Right ventricle myocardium superior (tissue), 1 donor: ENCODE measurements at places on chromosomes 11 and 22.
A peak's percentile ranks its signal among the peaks of the same experiment; 100 is the strongest.

DNA sequence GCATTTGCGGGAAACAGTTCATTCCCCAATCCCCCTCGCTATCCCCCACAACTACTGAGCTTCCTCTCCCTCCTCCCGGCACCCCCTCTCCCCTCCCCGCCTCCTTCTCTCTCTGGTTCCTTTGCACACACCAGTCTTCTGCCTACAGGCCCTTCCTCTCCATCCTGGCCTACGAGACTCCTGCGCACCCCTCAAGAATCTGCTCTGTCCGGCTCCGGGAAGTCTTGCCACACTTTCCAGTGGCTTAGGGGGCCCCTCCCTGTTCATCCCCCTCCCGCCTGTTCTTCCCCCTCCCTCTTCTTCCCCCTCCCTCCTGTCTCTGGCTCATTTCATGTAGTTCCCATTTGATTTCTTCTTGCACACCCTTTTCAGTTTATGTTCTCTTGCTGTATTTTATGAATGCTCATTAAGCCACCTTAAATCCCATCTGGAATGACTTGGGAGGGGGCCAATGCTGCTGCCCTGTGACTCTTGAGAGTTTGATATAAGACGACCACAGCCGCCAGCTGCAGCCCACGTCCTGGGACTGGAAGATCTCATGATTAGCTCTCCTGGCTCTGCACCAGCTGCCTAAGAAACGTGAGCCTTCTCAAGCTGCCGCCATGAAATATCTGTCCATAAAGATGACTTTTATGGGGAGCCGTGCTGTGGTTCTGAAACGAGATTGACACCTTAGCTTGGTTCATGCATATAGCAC lies 50.9 kb downstream of the RPS6KA4 start:
- no peak for DNase-seq

GRCh38 chr11:114784216-114784615 lies 105.9 kb downstream of the NXPE2 start:
- DNase-seq = no peak

GRCh38 chr22:26937213-26937612 lies 279.8 kb downstream of the MIAT start:
- DNase-seq = no peak

DNA sequence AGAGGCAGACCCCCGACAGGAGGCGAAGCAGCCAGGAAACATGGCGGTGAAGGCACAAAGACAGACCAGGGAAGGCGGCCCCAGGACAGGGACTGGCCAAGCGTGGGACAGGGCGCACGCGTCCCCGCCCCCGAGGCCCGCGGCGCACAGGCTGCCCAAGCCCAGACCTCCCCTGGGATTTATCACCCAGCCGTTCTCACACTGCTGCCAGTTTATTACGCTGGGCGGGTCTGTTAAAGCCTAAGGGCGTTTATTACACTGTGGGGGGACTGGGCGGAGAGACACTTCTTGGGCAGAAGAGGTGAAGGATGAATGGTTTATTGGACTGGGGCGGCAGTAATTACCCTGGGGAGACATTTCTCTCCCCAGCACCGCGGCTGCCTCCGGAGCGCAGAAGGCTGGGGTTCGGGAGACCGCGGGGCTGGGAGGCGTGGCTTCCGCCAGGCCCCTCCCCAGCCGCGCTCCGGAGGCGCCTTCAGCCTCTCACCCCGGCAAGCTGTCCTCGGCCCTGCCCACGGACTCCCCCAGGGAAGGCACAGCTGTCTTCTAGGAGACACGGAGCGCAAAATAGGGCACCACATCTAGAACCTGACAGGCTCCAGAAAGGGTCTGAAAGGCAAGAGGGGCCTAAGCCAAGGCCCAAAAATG lies 47.1 kb downstream of the SLC22A12 start:
- no peak for DNase-seq

DNA sequence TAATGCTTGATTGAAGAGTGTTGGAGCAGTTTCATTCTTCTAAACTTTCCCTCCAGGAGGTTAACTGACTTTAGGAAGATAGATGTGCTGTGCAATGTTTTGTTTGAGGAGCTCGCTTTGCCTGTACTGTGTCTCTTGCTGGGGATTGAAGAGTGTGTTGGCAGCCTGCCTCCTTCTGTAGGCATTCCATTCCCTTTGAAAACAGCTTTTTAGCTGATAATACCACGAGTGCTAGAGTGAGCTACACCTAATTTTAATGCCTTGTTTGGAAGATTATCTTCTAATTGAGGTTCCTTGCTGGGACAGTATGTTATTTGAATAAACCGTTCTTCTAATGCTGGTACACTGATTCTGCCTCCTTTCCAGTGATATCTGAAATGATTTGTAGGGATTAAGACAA lies 7.2 kb downstream of the DDX10 start:
- no peak for DNase-seq

DNA sequence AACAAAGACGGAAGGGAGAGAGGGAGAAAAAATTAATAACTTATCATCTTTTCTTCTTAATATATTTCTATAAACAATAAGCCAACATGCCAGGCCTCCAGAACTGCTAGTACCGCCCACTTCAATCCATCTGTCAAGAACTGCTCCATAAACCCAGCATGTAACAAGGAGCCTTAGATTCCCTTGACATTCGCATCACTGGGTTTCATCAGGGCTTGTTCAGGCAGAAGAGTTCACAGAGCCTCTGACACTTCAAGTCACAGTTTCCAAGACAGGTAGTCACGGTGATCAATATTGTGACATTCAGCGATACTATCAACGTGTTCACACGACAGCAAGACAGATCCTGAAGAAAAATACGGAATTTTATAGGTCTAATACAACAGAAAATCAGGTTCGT lies 61.7 kb downstream of the LARGE2 start:
- DNase-seq = no peak

DNA sequence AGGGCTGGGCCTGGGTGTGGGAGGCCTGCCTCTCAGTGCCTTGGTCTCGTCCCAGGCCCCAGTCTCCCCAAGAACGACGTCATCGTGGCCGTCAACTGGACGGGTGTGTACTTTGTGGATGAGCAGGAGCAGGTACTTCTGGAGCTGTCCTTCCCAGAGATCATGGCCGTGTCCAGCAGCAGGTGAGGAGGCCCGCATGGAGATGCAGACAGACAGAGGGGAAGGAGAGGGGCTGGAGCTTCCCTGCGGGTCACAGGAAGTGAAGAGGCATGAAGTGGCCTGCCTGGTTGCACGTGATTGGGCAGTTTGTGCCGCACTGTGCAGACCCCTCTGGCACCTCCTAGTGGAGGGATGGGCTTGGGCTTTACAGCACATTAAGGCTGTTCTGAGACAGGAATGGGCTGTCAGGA lies 70.4 kb downstream of the MYO7A start:
- peak; percentile 27 for DNase-seq

DNA sequence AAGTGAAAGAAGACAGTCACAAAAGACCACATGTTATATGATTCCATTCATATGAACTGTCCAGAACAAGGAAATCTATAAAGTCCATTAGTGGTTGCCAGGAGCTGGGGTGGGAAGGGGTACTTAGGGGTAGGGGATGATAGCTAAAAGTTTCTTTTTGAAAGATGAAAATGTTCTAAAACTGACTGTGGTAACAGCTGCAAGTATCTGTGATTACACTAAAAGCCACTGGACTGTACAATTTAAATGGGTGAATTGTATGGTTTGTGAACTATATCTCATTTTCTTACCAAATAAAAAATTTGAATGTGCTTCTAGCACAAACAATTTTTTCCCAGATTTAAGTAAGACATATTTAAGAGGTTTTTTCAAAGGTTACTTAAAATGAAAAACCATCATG lies 22.1 kb downstream of the CHKA start:
- DNase-seq = no peak

GRCh38 chr11:11122749-11123148 lies 230.3 kb downstream of the CSNK2A3 start:
- DNase-seq = no peak

- DNase-seq = no peak
These were observed 75.8 kb downstream of the GAB2 start for GRCh38 chr11:78341841-78342240.

- no peak for DNase-seq
These were observed 11.9 kb upstream of the RASSF10 start for GRCh38 chr11:12997168-12997567.

DNA sequence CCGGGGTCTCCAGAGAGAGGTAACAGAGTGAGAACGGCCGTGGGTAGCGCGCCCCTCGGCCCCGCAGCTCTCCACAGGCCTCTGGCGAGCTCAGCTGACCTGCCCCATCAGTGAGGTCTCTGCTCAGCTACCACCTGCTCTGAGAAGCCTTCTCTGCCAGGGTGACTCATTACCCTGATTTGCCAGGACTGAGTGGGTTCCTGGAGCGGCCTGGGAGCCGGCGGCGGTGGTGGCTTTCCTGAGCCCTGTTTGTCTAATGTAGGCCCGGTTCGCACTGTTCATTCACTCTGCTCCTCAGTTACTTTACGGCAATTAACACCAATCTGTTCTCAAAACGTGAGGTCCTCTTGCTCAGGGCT lies 351.0 kb upstream of the B3GAT1 start:
- no peak for DNase-seq

DNA sequence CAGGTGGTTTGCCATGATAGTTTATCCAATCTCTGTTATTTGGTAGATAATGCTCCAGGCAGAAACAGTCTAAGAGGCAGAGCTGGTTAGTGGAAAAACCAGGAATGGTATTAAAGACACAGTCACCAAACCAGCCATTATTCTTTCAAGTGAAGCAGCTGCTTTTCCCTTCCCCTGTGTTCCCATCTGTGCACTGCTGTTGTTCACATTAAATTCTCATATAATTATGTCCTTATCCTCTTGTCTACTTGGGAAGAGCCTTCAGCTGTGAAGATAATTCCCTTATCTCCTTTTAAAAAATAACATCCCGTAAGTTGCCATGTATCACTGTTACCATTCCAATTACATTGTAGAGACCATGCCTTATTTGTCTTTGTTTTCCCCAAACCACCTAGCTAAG lies 5.2 kb upstream of the TBCEL start:
- no peak for DNase-seq

GRCh38 chr22:25081409-25081824 lies 118.2 kb upstream of the CRYBB3 start:
- DNase-seq = no peak
